ENCODE measurements at places on chromosomes 4 and X.

DNA sequence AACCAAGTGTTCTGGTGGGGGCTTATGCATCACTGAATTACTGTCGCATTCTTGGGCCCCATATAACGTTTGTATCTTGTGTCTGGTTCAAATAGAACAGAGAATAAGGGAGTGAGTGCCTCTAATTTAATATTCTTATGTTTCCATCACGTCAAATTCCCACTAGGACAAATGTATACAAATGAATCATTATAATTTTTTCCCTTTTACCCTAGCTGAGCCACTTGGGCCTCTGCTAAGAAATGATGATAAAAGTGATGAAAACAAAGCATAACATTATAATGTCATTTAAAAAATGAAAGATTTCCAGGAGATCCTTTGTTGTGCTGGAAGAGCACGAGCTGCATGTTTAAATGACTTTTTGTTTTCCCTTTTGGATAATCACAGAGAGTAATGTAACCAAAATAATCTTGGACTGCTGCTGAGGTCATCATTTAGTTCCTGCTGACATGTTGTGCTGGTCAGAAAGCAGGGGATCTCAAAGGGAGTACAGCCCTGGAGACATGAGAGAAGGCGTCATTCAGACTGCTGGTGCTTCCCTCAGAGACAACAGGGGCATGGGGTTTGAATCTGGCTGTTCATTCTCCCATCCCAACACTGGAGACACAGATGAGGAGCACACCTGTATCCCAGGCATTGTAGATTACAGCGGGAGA, 105.1 kb upstream of the SCOC start:
- DNase-seq: no peak

GRCh38 chr4:90979556-90979955, 852.4 kb downstream of the CCSER1 start:
- no peak for DNase-seq

- DNase-seq: no peak
Measured at GRCh38 chr4:122884499-122884898, 37.9 kb downstream of the NUDT6 start.

DNA sequence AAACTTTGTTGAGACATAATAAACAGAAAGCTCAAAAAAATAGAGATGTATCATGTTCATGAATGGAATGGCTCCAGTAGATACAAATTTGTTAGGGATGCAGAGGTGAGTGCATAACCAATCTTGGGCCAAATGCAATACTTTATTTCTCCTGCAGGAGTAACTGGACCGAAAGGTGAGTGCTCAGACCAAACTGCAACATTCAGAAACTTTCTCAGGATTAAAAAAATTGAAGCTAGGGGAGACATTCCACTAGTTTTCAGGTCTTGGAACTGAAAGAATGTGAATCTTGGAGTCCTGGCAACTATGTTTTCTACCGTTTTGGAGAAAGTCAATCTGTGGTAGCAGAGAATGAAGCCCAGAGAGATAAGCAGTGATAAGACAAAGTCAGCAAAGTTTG, 21.2 kb upstream of the LCORL start:
- DNase-seq: no peak

Measured in DMS153 (cell line).